Stimulated activated CD4-positive, alpha-beta T cell treated with anti-CD3 and anti-CD28 coated beads, Interleukin-4, amount 100 ng/mL, for 1 hour (primary cell): ENCODE measurements at places on chromosomes 11 and 22.

DNA sequence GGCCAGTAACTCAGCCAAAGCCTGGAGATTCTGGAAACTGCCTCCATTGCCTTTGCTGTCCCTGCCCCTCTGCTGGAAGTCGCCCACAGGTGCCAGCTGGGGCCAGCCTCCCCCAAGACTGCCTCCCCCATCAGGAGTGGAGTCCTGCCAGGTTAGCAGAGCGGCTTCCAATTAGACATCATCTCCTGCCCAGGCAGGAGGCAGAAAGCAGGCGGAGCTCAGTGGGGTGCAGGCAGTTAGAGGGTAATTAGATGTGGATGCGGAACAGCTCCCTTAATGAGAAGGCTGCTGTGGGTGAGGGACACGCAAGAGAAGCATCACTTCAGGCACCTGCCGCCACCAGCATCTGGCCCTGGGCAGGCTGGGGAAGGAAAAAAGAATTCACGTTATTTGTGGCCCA is 90.9 kb upstream of the TP53I11 start:
- DNase-seq: no peak

DNA sequence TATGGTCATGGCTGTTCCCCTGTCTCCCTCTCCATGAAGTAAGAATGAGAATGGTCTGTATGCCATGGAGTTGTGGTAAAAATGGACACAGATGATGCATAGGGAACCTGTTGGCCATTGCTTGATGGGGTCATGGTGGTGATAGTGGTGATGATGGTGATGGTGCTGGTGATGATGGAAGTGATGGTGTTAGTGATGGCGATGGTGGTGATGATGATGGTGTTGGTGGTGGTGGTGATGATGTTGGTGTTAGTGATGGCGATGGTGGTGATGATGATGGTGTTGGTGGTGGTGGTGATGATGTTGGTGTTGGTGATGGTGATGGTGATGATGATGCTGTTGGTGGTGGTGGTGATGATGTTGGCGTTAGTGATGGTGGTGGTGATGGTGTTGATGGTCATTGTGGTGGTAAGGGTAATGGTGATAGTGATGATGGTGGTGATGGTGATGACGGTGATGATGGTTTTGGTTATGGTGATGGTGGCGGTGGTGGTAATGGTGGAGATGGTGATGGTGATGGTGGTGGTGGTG is 5.1 kb upstream of the CACNA1I start:
- no peak for DNase-seq

DNA sequence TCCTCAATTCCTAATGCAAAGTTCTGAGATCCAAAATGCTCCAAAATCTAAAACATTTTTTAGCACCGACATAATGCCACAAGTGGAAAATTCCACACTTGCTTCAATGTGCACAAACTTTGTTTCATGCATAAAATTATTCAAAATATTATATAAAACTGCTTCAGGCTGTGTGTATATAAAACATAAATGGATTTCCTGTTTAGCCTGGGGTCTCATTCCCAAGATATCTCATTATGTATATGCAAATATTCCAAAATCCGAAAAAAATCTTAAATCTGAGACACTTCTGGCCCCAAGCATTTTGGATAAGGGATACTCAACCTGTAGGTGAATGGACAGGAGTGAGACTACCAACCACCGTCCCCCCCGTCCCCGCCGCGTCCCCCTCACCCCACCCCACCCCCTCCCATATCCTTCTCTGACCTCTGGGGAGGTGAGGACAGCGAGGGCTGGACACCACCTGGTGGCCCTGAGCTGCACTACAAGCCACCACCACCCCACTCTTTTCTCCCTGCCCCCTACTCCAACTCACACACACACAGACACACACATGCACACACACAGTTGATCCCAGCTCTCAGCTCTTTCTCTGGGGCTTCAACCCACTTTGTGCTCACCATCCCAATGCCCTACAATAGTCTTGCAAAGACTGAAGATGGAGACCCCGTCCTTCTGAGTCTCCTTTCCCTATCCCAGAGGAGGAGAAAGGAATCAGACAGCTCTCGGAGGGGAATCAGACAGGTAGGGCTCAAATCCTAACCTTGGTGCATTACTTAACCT is 101.0 kb downstream of the PDE2A start:
- peak; percentile 29 for DNase-seq

DNA sequence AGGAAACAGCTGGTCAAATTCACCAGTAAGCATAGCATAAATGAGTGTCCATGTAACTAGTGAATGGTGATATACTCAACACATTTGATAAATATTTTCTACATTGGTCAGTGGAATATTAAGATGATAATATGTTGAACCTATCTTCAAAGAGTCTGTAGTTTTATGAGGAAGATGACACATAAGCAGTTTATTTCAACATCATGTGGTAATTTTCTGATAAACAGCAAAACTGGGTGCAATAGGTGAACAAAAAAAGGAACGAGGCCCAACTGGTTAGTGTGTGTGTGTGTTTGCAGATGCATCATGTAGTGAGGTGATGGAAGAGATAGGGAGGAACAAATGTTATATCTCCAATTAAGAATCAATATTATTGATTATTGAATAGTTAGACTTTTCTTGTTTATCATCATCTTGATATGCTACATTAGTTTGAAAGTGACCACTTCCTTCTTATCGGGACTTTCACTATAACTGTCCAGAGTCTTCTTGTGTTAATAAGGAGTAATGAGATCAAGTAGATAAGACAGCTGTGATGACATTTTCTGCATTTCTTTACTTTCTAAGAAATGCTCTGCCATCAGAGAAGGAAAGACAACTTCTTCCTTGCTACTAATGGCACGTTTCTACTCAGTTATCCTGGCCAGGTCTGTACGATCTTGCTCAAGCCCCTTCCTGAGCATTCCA is 270.7 kb downstream of the ETS1 start:
- DNase-seq: no peak

DNA sequence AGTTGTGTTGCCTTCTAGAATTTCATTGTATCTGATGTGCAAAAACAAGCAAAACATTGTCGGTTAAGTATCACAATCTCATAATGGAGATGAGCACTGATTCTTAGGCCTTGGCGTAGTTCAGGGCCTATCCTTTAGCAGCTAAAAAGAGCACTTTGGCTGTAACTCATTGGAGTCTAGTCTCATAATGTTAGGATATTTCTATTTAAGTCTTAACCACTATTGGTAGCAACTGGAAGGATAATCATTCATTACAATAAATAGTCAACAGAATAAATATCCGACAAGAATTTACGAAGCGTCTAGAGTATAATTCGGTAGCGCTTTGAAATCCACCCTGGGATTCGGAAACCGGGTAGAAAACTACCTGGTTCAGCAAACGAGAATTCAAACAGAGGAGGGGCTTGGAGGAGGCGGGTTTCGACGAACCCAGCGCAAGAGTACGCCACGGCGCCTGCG is 461 bp upstream of the EED start:
- peak; percentile 88 for DNase-seq
